NCI-H460 (cell line): ENCODE measurements at places on chromosomes 5 and 9.

DNA sequence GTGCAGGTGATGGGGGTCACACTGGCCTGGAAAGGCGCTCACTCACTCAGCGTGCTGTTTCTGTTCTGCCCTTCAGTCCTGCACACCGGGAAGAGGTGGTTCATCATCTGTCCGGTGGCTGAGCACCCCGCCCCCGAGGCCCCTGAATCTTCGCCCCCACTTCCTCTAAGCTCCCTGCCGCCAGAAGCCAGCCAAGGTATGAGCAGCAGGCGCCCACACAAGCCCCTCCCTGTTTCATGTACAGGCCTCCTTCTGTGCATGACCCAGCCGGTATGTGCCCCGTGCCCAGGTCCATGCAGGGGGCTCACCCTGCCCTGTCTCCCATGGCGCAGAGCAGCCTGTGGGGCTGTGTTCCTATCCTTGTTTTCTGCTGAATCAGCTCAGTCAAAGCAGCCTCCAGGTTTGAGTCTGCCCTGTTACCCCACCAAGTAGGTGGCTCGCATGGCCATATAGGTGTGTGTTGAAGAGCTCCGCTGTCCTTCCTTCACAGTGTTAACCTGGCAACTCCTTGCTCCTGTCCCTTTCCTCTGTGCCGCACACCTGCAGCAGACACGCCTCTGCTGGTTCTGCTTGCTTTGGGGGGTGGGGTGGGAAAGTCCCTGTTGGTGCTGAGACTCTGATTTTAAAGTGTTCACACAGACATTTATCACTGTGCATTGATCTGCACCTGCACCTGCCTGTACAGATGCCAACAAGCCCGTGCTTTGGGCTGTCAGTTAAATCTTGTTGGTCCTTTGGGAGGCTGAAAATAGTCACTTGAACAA, 84.8 kb downstream of the WNK2 start:
- no peak for DNase-seq

- no peak for DNase-seq
These were observed 791.4 kb upstream of the CTNND2 start for GRCh38 chr5:12695651-12696050.

DNA sequence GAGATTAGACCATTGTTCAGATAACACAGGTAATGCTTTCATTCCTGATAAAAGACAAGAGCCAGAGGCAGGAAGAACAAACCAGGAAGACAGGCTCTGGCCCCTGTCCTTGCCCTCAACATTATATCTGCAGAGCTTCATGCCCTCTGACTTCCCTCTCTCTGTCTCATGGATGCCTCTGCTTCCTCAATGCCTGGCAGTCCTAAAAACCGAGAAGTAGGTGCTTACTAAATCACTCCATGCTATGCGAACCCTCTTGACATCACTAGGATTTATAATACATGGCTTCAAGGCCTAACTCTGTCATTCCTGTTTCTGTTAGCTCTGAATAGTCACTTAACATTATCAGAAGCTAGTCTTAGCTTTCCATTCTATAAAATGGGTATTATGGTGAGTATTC, 117.8 kb downstream of the TLR4 start:
- no peak for DNase-seq

DNA sequence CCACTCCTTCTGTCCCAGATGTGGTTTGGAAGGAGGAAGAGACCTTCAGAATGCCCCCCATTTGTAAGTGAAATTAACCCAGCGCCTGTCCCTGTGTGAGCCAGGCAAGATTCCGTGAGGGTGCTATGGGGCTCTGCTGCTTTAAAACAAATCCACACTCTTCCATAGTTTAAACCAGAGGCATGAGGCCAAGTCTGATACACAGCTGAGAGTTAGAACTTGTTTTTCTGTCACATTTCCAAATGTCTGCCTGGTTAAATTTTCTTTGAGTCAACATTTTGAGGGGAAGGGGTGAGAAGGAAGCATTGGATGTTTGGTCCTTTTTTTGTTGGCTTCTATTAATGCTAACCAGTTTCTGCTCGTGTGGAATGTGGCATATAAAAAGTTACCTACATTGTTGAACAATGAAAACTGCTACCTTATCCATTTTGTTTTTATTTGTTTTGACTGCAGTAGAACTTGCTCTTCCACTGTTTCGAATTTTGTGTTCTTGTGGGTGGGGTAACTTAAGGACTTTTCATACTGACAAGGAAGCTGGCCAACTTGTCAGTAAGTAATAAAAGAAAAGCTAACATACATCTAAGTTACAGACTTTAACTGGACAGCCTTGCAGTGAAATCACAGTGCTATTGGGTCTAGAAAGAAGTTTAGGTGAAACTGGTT, 12.9 kb downstream of the RGMB start:
- no peak for DNase-seq

DNA sequence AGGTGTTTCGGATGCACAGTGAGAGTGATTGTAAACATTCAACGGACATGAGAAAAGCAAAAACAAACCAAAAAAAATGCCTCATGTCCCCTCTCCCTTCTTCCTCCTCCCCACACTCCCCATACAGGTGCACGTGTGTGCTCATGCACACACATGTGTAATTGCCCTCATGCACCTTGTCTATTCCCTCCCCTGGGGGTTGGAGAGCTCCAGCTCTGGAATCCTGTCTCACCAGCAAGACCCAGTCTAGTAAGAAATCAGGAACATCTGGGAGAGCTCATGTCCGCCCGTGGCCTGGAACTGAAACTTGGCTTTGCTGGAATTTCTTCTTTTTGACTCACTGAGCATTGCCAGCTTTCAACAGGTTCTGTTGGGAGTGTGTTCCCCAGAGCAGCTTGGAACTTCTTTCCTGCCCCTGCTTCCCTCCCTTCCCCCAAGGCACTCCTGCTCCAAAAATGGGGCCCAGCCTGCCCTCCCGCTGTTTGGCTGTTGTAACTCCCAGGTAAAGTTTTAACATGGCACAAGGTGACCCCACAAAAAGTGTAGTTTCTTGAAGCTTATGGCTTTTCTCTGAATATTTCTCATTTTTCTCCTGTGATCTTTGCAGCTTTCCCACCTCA, 190.1 kb downstream of the NR3C1 start:
- DNase-seq = no peak

- DNase-seq = no peak
These were observed 5.0 kb upstream of the IRX4 start for GRCh38 chr5:1887588-1888360.

DNA sequence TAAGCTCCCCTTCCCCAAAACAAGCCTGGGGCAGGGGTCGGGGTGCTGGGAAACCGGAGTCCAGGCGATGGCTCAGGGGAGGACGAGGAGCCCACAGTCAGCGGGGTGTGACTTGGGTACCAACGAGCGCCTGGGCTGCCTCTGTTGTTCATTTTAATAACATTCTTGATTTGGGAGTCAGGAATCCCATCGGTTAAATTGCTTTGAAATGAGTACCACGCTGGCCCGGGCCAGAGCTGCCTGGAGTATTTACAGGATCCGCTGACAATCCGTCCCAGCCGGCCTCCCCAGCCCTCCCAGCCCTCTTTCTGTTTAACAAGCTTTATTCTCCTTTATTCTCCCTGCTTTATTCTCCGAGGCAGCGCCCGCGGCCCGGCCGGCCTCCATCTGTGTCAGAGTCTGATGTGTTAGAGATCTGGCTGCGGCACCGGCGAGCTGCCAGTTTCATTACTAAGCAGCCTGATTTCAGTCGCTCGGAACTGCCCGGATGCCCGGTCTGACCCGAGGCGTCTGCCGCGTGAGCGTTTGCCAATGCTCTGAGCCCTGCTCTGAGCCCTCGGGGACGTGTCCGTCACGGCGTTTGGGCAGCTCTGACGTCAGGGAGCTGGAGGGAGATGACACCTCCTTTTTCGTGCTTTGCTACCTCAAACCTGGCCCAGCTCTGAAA, 16.5 kb upstream of the QRFP start:
- peak; percentile 71 for DNase-seq

GRCh38 chr5:109922381-109922995, 232.8 kb downstream of the MAN2A1 start:
- DNase-seq = no peak

DNA sequence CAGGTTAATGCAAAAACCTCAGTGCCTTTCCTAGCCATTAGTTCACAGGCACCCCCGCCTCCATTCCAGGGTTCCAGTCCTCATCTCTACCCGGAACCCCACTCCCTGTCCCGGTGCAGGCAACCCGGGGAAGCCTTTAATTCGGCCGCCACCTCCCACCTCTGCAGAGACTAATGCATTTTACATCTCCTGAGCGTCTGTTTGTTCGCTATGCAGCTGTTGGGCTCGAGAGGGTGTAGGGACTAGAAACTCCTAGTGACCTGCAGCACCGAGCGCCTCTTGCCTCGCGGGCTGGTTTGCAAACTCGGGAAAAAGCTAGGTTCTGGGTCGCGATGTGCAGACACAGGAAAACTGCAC, 3.6 kb downstream of the GDNF start:
- DNase-seq = no peak

DNA sequence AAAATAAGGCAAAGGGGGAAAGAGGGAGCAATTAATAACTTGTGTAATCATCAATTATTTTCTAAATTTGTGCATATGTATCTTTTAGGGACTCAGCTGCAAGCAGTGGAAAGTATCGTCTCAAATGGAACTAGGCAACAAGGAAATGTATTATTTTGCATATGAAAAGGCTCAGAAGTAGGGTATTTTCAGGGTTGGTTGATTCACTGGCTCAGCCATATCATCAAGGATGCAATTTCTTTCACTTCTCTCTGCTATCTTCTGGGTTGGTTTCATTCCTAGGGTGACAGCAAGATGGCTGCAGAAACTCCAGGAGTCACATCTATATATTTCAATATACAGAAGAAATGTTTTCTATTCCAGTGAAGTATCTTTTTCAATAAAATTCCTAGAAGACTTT, 509.8 kb downstream of the DMAC1 start:
- no peak for DNase-seq

DNA sequence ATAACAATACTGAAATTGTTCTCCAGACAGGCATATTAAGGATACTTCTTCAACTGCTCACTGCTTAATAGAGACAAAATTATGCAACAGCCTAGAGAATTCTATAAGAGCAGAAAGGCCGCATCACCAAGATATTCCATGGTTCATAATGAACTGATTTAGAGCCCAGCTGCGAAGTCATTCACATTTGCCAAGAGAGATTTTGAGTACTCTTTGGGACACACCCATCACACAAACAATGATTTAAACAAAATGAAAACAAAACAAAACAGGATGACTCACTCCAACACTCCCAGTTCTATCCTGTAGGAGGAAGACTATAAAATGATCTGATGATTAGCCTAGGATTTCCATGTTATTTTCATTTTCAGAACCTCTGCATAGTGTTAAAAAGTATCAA, 145.7 kb upstream of the GNA14 start:
- DNase-seq = peak; percentile 84

GRCh38 chr9:128685636-128686489, 3.2 kb upstream of the SET start:
- no peak for DNase-seq

GRCh38 chr5:10360686-10361085, 7.2 kb downstream of the MARCHF6 start:
- no peak for DNase-seq

GRCh38 chr9:3329361-3329760, 196.4 kb downstream of the RFX3 start:
- no peak for DNase-seq

DNA sequence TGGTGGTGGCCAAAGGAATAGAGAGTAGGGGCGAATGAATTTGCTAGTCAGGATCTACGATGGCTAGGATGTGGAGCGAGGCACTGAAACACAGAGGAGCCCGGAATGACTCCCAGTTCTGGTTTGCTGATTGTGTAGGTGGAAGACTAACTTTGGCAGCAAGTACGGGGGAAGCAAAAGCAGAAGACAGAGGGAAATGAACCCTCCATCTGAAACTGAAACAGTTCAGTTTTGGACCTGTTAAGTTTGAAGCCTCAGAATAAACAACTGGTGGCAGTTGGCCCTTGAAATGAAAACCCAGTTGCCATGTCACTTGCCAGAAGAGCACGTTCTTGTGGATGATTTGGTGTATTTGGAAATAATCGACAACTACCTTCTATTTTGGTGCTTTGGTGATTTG, 15.4 kb upstream of the SMIM15 start:
- DNase-seq = no peak

DNA sequence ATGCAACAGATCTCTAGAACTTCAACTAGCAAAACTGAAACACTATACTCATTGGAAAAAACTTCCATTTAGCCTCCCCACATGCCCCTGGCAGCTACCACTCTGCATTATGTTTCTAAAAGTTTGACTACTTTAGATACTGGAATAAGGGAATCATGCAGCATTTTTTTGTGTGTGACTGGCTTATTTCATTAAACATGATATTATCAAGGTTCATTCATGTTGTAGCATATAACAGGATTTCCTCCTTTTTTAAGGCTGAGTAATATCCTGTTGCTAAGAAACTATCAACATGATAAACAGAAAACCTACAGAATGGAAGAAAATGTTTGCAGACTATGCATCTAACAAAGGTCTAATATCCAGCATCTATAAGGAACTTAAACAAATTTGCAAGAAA, 597.9 kb downstream of the DMRTA1 start:
- no peak for DNase-seq

DNA sequence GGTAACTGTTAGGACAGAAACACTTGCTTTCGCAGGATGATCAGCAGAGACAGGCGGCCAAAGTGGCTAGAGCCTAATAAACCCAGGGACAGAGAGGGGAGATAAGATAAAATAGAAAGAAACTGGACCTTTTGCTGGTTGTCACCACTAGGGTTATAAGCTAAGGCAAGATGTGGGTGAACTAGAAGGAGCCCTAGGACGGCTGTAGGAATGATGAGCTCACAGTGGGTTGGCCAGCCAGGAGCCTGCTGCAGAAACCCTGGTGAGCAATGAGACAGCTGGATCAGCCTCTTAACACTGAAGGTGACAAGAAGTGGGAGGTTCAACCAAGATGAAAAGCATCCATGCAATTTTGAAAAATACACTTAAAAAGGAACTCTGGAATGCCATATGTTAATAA, 13.5 kb downstream of the CTNND2 start:
- DNase-seq = no peak

- DNase-seq = peak; percentile 51
These were observed 26.6 kb downstream of the RUSC2 start for GRCh38 chr9:35516479-35516878.

GRCh38 chr5:53948598-53948997, 361.8 kb downstream of the ARL15 start:
- DNase-seq = no peak
